ENCODE measurements at places on chromosomes 3 and 15.

DNA sequence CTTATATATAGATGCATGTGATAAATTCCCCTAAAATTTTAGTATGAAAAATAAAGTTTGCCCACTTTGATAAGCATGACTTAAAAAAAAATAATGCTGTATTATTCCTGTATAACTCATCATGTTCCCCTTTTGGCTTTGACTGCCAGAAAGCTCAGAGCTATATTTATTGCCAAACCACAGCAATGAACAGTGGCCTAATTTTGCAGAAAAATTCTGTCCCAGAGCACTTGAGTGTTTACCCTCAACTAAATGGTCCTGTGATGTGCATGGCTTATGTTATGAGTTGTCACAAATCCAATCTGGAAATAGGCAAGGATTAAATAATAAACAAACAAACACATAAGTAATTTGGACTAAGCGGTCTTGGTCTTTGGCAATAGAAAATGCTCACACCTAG lies 276.7 kb downstream of the SLC9A9 start:
- DNase-seq = no peak

DNA sequence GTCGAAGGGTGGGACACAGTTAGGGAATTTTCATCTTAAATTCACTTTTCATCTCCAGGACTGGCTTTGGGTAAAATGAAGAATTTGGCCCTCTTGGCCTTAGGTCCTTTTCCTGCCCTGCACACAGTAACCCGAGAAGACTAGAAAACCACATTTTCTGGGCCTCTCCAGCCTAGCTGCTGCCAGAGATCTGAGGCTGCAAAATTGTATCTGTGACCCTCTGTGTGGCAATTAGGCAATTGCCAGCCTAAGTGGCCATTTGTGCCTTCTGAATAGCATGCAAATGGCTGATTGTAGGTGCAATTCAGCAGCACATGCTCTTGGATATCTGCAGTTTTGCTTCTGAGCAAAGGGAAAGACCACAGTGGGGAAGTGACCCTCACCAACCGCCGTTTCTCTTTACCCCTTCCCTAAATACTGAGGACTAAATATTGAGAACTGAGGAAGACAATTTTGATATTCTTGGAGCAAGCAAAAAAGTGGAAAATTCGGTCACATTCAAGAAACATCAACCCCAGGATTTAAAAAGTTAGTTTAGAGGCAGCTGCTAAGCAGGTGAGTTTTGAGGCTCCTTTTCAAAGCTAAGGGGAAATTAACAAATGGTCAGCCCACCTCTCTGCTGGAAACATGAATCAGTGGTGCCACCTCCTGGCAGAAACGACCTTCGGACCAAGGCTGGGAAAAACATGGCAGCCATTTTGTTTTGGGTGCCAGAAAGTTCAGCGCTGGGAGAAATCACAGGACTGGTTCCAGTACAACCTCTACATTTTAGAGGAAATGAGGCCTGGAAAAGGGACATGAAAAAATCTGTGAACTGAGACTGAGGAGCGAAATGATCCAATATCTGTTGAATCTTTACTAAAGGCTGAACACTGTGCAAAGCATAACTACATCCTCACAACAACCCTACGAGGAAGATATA lies 56.6 kb upstream of the PRTG start:
- DNase-seq = no peak

DNA sequence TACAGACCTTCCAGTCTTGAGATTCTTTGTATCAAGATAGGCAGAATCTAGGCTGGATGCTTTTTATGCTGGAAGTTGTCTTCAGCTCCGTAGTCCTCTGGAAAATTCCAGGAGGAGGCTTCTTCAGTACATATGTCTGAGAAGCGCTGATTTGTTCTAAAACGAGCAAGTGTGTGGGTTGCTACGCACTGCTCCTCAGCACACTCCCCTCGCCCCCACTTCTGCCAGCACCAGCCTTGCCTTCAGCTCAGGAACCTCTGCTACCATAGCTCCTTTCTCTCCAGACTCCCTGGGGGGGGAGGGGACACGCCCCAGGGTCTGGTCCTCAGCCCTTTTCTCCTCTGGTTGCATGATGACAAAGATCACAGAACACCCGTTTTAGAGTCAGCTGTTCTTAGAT lies 75.5 kb upstream of the TRA2B start:
- DNase-seq = no peak

- no peak for DNase-seq
These were observed 391.4 kb downstream of the LRTM1 start for GRCh38 chr3:54536450-54536849.

DNA sequence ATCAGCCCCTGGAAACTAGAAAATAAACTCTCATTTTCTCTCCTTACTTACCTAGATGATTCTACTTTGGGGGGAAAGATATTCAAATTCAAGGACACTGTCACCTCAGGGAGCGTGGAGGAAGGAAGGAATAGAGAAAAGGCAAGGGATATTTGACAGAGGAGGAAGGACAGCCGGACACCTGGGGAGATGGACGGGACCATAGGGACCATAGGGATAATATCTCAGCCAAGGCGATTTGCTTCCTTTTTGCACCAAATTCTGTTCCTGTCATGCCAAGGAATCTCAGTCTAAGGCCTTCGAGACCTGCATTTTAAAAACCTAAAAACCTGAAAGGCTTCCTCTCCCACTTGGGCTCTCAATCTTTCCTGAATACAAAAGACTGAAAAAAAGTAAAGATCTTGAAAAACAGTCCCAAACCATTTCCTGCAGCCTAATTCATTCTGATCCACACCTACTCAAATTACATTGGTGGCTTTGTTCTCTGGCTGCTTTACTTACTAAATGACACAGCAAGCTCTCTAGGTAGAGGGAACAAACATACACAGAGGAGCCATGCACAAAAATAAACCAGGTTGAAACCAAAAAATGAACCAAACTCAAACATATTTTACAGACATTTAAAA lies 73.9 kb upstream of the SLC24A5 start:
- no peak for DNase-seq

DNA sequence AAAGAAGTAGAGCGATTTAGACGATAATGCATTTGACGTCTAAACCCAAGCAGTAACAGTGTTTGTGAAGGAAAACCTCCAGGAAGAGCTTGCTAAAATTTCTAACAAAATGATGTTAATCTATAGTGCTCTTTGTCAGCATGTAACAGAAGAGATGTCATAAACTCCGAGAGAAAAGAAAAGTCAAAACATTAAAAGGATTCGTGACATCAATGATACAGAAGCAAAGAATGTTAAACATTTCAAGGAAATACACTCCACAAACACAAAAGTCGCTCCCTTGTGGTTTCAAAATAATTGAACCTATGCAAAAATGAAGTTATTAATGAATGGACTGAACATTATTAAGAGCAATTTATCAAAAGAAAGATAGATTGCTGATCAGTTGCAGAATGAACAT lies 27.9 kb downstream of the AADAC start:
- no peak for DNase-seq

All from chondrocyte (in vitro differentiated cells).